Astrocyte (in vitro differentiated cells and primary cell): ENCODE measurements at places on chromosomes 3 and 15.

- no peak for DNase-seq
Measured at GRCh38 chr3:88661433-88661824, 446.0 kb upstream of the EPHA3 start.

DNA sequence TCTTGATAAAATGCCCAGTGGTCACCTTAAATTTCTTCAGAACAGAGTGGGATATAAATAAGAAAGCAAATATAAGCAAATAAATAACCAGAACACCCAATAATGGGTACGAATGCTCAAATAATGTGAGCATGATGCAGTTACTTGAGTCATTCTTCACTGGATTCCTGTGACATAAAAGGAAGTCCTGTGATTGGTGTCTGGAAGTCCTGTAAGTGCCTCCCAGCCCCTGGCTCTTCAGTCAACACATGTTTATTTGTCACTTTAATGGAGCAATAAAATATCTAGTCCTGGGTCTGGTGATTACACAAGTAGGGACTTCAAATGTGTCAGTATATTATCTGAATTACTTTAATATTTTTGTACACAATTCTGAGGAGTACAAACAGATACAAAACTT, 30.4 kb downstream of the TMEM212 start:
- DNase-seq = peak; percentile 72

- DNase-seq = no peak
Measured at GRCh38 chr15:40872791-40873693, 992 bp downstream of the RHOV start.

DNA sequence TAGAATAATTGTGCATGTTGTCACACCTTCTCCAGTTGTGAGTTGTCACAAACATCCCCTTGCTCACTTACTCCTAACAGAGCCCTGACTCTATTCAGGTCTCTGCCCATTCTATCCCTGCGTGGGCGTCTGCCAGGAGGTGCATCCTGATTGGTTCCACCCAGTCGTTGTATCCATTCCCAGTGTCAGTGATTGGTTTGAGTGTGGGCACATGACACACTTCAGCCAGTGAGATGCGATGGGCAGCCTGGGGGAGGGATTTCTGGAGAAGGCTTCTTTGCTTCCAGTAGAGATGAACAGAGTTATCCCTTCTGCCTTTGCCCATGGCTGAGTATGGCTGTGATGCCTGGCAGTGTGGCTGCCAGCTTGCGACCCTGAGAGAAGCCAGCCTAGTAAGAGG, 18.7 kb downstream of the PXYLP1 start:
- DNase-seq = no peak

DNA sequence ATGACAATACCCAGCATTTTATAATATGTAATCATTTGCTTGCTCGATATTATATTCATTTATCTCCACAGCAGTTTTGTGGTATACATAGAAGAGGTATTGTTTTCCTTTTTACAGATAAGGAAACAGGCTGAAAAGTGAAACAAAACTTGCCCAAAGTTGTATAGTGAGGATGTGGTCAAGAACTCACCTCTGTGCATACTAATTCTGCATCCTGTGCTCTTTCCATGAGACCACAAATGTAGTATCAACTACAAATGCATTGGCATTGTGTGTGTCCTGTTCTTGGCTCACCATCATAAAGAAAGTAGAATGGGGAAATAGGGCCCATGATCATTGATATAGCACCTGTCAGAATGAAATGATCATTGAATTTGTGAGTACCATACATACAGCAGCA, 167.3 kb downstream of the NECTIN3 start:
- DNase-seq = no peak

DNA sequence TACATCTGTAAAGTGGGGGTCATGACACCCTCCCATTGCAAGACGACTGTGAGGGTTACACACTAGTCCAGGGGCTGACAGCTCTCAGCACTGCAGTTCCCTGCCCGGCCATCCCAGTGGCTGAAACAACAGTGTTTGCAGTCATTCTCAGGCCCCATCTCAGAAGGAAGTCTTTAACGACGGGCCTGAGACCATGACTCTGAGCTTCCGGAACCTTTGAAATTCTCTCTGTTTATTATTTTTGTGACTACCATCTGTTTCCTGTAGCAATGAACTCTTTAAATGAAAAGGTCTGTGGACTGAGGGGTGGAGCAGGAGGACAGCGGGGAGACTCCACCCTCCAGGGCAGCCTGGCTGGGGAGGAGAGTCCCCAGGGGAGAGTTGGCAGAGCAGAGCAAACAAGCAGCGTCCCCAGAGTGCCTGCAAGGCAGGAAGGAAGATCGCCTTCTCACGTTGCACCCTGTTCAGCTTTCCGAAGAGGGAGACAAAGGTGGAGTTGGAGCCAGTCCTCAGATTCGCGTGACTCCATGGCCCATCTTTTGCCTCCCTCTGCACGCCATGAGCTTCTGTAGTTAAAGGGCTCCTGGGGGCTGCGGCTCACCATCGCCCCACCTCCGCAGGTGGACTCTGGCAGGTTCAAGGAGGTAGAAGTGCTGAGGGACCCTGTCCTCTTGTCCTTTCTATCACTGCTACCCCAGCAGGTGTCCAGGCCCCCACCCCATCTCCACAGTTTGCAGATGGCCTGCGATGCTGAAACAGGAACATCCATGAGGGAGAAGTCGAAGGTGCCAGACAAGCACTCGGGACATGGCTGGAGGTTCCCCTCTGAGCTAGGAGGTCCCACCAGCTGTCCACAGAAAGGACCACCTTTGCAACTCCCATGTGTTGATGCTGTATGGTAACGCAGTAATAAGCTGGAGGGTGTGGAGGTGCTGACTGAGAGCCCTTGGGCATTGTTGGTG, 525.8 kb upstream of the PROK2 start:
- DNase-seq = peak; percentile 53

DNA sequence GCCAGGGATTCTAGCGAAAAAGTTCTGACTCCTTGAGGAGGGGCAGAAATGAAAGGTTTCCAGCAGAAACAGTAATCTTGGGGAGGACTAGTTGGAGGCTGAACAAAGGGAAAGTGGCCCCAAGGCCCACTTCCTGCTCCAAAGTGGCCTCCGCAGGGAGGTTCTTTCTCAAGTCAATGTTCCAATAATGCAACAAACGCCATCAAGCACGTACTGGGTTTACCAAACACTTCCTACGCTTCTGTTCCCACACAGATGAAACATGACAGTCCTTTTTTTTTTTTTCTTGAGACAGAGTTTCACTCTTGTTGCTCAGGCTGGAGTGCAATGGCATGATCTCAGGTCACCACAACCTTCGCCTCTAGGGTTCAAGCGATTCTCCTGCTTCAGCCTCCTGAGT, 9.6 kb upstream of the RCCD1 start:
- no peak for DNase-seq

DNA sequence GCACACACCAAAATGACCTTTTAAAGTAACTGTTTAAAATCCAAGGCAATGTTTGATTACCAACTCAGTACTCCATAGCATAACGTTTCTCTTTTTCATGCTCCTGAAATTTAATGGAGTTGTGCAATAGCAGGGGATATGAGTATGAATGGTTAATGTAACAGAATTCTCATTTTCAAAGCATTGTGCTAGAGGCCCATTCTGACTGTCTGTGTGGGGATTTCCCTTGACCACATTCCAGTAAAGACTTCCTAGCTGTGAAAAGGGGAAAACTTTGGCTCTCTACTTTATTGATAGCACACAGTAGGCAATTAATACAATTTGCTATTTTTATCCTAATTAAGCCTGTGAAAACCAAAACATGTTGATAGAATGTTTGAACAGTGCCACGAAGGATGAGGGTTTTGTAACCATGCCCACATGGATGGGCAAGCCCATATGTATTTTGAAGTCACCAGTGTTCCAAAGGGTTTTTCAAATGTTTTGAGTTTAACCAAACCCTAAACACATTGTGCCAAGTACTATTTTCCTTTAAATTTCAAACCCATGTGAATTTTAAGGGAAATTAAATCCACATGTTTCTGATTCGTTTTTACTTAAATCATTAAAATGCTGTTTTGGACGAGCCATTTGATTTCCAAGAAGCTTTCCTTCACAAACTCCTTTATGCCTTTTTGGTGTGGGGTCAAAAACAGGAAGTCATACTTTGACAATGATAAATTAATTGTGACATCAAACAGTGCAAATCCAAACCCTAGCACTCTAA, 261.2 kb downstream of the SHOX2 start:
- no peak for DNase-seq

DNA sequence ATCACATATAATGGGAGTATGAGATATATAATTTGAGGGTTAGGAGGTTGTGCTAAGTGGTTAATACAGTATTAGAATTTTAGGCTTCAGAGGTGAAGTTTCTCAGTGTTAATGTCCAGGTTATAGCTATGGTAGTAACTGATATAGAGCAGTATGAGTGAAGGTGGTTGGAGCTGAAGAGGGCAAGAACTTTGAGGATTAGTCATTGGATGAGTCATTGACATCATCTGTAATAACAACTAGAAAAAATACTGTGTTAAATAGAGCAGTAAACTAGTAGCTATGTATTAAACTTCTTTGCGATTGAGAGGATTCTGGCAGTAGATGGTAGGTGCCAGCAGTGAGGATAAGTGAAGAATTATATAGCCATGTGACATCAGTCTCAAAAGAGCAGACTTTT, 47.5 kb upstream of the EIF3J start:
- DNase-seq = peak; percentile 90

DNA sequence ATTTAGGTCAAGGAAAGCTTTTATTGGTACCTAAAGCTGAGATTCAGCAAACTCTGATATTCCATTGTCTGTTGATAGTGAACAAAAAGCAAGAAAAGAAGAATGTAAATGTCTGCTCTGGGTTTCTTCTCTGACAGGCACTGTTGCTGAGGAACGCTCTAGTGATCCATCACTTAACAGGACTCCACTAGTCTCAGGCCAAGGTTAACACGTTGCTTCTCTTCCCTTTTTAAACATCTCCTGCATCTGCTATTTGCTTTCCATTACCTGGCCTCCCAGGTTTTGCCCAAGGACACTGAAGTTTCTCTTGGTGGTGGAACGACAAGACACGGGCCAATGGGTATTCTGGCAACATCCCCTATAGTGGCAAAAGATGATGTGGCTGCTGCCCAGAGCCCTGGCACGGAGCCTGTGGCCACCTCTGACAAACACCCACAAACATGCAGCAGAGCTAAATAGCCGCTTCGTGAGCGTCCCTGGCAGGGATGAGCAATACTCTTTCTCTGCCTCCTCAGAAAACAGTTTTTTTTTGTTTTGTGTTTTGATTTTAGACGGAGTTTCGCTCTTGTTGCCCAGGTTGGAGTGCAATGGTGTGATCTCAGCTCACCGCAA, 97.8 kb upstream of the AKAP13 start:
- peak; percentile 67 for DNase-seq
